ENCODE measurements at places on chromosomes 3 and 15.

DNA sequence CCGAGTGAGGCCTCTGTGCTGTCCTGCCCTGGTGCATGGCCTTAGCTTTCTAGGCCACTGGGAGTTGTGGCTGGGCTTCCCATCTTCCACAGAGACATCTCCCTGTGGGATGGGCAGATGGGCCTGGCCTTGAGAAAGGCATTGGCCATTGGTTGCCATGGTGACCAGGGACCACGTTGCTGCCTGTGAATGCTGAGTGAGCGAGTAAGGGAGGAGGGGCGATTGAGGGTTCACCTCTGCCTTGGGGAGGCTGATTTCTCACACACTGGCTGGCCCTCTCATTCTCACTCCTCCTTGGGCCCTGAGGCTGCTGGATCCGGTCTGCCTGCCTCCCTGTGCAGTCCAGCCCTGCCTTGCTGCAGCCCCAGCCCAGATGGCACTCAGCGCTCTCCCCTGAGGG is 26.4 kb upstream of the DOCK3 start:
- no peak overlapping the region for H3K4me3 ChIP-seq
- H3K27me3 ChIP-seq = peaks cover under 1% of the 10 kb centered on the region
- H3K4me1 ChIP-seq = peaks cover 23% of the 10 kb centered on the region
- peaks cover 4% of the 10 kb centered on the region for H3K36me3 ChIP-seq

GRCh38 chr3:67481126-67481525 is 173.3 kb downstream of the SUCLG2 start:
- no peak overlapping the region for H3K27ac ChIP-seq
- DNase-seq = no peak
- H3K4me1 ChIP-seq = peaks cover 10% of the 10 kb centered on the region
- H3K36me3 ChIP-seq = peaks cover 25% of the 10 kb centered on the region
- H3K27me3 ChIP-seq = no peaks in the 10 kb centered on the region

GRCh38 chr15:45943240-45943639 is 308.4 kb downstream of the SQOR start:
- no peaks in the 10 kb centered on the region for H3K27me3 ChIP-seq
- H3K4me3 ChIP-seq = no peak overlapping the region
- no peak overlapping the region for H3K27ac ChIP-seq
- DNase-seq = no peak
- no peaks in the 10 kb centered on the region for H3K4me1 ChIP-seq

DNA sequence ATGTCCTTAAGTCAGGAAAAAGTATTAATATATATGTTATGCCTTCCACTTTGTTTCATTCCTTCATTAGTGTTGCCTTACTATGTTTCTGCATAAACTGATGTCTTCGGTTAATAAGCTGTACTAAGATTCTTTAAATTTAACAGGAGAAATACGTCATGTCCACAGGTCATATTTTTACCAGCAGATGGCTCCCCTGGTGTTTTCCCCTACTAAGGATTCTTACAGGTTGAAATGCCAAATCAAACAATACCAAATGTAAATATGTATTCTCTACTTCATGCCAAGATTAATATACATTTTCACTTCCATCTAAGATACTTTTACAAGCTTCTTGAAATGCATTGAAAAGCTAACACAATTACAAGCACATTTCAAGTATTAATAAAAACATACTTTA is 1602.1 kb downstream of the SI start:
- no peaks in the 10 kb centered on the region for H3K4me1 ChIP-seq
- H3K27me3 ChIP-seq = peaks cover 4% of the 10 kb centered on the region
- DNase-seq = no peak
- no peaks in the 10 kb centered on the region for H3K36me3 ChIP-seq
- no peak overlapping the region for H3K27ac ChIP-seq
- H3K4me3 ChIP-seq = no peak overlapping the region

GRCh38 chr15:88982304-88982945 is 69.2 kb upstream of the MFGE8 start:
- no peak overlapping the region for H3K4me3 ChIP-seq
- DNase-seq = no peak
- H3K36me3 ChIP-seq = no peaks in the 10 kb centered on the region
- peaks cover 7% of the 10 kb centered on the region for H3K27me3 ChIP-seq

DNA sequence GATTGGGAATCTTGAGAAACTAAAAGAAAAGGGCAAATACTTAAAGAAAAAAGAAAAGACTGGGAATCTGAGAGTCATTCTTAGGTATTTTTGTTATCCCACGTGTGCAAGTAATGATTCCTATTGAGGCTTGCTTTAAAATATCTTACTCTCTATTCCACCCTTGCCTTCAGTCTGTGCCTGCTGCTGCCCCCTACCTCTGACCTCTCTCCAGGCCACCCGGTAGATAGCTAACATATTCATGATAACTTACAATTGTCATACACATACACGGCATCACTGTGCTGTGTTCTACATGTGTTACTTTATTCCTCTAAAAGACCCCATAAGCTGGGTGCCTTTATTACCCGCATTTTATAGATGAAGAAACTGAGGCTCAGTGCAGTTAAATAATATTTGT is 27.8 kb upstream of the ATP13A3 start:
- no peak overlapping the region for H3K4me3 ChIP-seq
- no peak overlapping the region for H3K27ac ChIP-seq
- peaks cover 22% of the 10 kb centered on the region for H3K4me1 ChIP-seq
- peaks cover 6% of the 10 kb centered on the region for H3K36me3 ChIP-seq
- H3K27me3 ChIP-seq = peaks cover 2% of the 10 kb centered on the region

DNA sequence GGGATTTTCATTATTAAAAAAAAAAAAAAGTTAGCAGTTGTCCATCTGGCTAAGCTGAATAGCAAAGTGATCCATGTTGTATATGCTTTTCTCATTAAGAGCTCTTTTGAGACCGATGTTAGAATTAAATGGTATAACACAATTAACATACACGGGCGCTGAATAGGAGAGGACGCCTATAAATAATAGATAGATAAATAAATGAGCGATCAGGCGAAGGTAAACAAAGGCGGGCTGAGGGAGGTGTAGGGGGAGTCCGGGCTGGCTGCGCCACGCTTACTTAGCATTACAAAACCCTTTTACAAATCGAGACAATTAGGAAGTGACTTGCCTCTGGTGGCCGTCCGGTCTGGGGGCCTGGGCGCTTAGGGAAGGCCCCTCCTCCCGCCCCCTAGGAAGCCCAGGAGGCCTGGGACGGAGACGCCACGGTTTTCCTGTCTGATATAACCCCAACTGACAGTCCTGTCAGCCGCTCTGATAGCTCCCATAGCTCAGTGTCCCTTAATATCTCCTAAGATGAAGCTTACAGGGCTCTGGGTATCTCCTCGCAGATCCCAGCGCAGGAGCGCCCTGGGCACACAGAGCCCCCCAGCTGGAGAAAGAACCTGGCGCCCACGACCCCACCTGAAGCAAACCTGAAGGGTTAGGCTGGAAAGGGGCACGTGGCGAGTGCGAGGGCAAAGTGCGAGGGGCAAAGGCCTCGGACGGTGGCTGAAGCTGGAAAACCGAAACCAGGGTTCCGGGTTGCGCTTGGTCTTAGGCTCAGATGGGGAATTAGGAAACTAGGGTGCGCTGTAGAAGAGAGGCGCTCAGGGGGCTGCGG is 3.6 kb downstream of the SOX14 start:
- H3K27ac ChIP-seq = no peak overlapping the region
- H3K4me3 ChIP-seq = peak overlapping the region; percentile 49
- no peaks in the 10 kb centered on the region for H3K36me3 ChIP-seq
- peaks cover 100% of the 10 kb centered on the region for H3K27me3 ChIP-seq
- peak; percentile 23 for DNase-seq
- H3K4me1 ChIP-seq = peaks cover 59% of the 10 kb centered on the region

Data from nephron progenitor cell (in vitro differentiated cells).